ENCODE measurements at places on chromosomes 7 and 10.

- DNase-seq, result no peak
These were observed 54.0 kb downstream of the SHOC2 start for GRCh38 chr10:110973400-110973799.

- DNase-seq, result no peak
These were observed 42.2 kb upstream of the PDGFA start for GRCh38 chr7:561631-562373.

- DNase-seq, result no peak
These were observed 21.7 kb downstream of the OPALIN start for GRCh38 chr10:96337106-96337505.

DNA sequence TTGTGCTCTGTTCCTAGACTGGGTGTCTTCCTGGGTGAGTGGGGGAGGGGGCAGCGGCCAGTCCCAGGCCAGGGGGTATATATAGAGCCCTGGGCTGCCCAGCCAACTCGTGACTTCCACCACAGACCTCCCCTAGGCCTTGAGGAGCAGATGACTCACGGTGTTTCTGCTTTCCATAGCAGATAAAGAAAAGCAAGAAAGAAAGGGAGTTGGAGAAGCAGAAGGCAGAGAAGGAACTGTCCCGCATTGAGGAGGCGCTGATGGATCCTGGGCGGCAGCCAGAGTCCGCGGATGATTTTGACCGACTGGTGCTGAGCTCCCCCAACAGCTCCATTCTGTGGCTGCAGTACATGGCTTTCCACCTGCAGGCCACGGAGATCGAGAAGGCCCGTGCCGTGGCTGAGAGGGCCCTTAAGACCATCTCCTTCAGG, 10.1 kb downstream of the CALHM2 start:
- no peak for DNase-seq

- no peak for DNase-seq
These were observed 396.1 kb downstream of the SFMBT2 start for GRCh38 chr10:7014721-7015120.

GRCh38 chr10:73076360-73077183, 20.1 kb downstream of the P4HA1 start:
- no peak for DNase-seq

- DNase-seq, result no peak
These were observed 704.7 kb upstream of the MBL2 start for GRCh38 chr10:53477313-53477675.

GRCh38 chr7:70477036-70478010, 654.6 kb upstream of the GALNT17 start:
- DNase-seq, result no peak

- no peak for DNase-seq
These were observed 1.0 kb upstream of the CROT start for GRCh38 chr7:87344446-87344845.

- no peak for DNase-seq
These were observed 221.2 kb downstream of the BBS9 start for GRCh38 chr7:33350577-33350976.

GRCh38 chr10:35037104-35037503, 53.0 kb downstream of the CUL2 start:
- no peak for DNase-seq

DNA sequence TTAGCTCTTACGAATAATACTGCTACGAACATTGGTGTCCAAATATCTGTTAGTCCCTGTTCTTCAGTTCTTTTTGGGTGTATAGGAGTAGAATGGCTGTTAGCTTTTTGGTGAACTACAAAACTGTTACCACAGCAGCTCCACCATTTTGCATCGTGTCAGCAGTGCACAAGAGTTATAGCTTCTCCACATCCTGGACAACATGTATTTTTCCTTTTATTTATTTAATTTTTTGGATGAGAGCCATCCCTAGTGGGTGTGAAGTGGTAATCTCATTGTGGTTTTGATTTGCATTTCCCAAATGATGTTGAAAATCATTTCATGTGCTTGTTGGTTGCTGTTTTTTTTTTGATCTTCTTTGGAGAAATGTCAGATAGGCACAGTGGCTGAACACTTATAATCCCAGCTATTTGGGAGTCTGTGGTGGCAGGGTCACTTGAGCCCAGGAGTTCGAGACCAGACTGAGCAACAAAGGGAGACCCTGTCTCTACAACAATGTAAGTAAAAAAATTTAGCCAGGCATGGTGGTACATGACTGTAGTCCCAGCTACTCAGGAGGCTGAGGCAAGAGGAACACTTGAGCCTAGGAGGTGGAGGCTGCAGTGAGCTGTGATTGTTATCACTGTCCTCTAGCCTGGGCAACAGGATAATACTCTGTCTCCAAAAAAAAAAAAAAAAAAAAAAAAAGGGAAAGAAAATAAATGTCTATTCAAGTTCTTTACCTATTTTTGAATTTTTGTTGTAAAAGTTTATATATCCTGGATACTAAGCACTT, 31.7 kb downstream of the TRIM24 start:
- DNase-seq, result no peak

GRCh38 chr10:93456480-93456879, 25.7 kb downstream of the MYOF start:
- DNase-seq, result no peak

- DNase-seq, result no peak
These were observed 21.7 kb upstream of the SMO start for GRCh38 chr7:129166745-129167144.

DNA sequence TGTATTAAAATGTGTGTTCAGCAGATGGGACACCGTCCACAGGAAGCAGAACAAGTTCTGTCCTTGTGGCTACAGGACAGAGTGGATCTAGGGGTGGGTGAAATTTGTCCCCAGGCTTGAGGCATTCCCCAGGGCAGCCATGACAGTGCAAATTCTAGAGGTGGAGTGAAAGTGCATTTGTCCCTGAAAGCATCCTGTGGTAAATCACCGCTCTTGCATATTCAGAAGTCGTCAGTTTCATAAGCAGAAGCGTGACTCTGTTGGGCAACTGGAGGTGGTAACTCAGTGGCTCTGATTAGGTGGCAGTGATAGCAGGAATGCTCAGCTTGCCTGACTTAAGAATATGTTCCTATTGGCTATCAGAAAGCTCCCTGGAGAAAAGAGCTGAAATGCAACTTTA, 96.6 kb downstream of the SNX10 start:
- no peak for DNase-seq

- DNase-seq, result no peak
These were observed 318.9 kb downstream of the CXCL12 start for GRCh38 chr10:44065788-44066526.

DNA sequence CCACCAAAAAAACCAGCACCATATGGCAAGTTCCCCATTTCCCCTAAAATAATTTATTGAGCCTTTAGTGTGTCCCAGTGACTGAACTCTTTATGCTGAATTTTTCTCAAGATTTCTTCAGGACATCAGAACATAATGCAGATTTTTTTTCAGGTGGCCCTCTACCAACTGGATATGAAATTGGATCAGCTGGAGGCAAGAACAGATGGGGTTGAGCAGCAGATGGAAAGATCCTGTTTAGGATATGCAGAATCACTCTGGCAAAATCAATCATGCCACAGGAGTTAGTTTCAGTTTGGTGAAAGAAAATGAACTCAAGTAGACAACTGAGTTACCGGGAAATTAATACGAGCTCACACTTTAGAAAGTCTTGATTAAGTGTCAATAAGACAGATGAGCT, 761.5 kb upstream of the C7orf33 start:
- no peak for DNase-seq

DNA sequence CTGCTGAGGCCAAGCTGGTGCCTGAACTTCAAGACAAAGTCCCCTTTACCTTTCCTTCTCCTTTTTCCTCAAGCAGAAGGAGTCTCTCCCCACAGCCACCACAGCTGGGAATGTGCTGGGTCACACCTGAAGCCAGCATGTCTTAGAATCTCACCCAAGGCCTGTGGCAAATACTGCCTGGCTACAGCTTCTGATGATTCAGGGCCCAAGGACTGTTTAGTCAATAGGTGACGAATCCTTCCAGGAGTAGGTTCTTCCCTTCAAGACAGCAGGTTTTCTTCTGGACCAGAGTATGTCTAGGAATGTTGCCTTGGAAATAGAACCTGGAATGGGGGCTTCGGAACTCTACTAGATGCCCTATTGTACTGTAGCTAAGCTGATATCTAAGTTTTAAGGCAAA, 374.6 kb downstream of the KIF20B start:
- no peak for DNase-seq

GRCh38 chr10:72847681-72848080, 45.9 kb upstream of the OIT3 start:
- no peak for DNase-seq

DNA sequence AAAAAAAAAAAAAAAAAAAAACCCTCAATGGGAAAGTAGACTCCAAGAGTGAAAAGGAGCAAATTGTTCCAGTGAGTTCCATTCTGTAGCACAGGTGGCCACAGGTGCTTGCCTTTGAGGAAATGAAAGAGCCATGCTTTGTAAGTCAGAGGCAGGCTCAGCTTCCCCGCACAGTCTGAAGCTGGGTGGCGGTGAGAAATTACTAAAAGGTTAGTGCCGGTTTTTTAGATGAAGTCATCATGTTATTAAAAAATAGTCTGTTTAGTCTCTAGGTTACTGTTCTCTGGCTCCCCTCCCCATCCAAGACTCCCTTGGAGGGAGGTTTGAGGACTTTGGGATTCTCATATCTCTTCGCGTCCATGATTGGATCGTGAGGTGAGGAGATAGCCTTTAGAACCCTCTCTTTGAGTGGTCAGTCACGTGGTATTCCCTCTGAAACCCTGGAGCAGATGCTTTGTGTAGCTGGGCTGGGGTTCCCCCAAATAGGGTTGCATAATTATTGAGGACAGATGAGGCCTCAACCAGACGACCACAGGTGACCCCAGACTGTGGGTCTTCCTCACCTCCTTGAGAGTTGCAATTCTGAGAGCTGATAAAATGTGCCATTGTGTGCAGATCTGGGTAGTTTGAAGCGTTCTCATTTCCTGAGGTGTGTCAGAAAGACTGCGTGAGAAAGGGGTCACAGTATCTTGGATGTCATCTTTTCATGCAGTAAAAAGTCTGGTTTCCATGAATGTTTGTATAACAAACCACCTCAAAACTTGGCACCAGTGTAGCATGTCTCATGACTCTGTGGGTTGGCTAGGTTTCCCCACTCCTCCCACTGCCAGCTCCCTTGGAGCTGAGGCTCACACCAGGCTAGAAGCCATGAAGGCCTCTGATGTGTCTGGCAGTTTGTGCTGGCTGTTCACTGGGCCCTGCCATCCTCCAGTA, 27.1 kb downstream of the OGDH start:
- peak; percentile 32 for DNase-seq

DNA sequence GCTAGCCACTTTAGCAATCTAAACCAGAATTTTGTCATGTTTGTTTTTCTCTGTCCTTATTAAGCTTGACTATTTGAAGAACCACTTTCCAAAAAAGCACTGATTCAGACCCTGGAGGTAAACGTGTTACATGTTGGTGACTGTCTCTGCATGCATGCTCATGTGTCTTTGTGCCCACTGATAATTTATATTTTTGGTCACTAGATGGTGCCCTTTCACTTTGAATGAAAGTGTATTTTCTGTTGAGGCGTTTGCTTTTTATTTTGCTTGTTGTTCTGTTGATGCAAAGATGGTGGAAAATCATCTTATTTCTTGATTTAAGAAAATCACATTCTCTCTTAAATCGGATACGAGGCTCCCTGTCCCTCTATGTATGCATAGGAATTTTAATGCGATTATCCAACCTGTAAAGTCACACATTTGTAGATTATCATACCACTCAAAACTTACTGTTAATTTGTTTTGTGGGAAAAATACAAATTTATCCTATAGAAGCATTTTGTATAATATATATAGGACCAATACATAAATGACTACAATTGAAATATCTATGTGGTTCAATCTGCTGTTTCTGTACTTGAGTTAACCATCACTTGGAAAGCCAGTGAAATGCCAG, 269.3 kb downstream of the BICC1 start:
- DNase-seq, result no peak

DNA sequence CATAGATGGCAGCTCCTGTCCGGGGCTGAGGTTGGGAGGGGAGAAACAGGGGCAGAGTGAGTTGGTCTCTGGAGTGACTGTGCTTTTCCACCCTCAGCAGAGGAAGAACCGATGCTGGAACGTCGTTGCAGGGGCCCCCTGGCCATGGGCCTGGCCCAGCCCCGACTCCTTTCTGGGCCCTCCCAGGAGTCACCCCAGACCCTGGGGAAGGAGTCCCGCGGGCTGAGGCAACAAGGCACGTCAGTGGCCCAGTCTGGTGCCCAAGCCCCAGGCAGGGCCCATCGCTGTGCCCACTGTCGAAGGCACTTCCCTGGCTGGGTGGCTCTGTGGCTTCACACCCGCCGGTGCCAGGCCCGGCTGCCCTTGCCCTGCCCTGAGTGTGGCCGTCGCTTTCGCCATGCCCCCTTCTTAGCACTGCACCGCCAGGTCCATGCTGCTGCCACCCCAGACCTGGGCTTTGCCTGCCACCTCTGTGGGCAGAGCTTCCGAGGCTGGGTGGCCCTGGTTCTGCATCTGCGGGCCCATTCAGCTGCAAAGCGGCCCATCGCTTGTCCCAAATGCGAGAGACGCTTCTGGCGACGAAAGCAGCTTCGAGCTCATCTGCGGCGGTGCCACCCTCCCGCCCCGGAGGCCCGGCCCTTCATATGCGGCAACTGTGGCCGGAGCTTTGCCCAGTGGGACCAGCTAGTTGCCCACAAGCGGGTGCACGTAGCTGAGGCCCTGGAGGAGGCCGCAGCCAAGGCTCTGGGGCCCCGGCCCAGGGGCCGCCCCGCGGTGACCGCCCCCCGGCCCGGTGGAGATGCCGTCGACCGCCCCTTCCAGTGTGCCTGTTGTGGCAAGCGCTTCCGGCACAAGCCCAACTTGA, 2.7 kb downstream of the REPIN1 start:
- DNase-seq, result no peak

DNA sequence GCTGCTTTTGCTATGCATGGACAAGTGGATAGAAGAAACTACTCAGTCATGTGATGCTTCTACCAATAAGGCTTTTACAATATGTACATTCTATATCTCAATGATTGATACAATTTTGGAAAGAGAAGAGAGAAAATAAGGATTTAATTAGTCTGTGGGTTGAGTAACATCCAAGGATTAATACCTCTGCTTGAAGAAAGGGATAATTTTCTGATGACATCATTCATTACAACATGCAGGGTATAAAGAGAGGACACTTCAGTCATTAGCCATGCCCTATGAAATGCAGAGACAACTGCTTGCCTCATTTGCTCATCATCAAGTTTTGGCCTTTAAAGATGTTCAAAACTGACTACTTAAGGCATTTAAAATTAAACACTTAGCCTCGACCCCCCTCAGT, 237.3 kb downstream of the AHR start:
- DNase-seq, result no peak

DNA sequence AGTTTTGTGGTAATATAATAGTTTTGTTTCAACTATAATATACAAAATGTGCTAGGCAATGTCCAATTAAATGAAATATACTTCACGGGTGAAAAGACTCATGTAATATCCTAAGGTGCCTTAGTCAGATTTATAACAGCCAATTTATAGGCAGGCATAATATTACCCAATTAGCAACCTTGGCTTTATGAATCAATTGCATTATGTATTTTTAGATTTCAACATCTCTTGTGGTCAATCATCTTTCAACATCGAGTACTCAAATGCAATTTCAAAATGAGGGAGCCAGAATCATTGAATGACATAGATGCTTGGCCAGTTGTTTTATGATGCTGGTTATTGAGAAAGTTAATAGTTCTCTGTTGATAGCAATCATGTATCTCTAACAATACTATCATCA, 110.3 kb upstream of the SP8 start:
- no peak for DNase-seq

Data from activated CD4-positive, alpha-beta T cell treated with anti-CD3 and anti-CD28 coated beads, Interleukin-2, amount 50 U/mL, for 24 hours (primary cell).